Panc1 (cell line): ENCODE measurements at places on chromosomes 11 and 22.

- no peak for DNase-seq
Measured at GRCh38 chr11:47641600-47642098, 710 bp downstream of the MTCH2 start.

DNA sequence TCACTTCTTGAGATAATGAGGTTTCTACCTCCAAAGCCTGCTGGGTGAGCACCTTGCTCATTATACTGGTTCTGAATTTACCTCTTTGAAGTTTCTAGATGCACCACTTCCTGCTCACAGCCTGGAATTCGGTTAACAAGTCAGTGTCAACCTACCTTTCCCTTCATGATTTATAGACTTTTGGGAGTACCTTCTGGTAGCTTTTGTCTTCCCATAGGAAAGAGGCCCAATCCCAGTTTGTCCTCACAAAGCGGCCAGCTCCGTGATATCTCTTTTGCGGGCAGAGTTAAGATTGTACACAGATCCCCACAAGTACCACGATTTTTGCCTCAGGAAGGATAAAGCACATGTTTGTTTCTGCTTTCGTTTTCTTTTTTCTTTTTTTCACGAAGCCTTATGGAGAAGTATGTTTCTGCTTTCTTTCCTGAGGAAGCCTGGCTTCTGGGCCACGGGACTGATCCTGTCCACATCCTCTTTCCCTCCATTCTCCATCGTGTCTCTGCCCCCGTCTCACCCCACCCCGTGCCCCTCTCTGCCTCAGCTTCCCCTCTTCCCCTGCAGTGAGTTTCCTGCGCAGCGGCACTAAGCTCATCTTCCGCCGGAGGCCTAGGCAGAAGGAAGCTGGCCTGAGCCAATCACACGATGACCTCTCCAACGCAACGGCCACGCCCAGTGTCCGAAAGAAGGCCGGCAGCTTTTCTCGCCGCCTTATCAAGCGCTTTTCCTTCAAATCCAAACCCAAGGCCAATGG, 5.7 kb upstream of the HINFP start:
- no peak for DNase-seq

DNA sequence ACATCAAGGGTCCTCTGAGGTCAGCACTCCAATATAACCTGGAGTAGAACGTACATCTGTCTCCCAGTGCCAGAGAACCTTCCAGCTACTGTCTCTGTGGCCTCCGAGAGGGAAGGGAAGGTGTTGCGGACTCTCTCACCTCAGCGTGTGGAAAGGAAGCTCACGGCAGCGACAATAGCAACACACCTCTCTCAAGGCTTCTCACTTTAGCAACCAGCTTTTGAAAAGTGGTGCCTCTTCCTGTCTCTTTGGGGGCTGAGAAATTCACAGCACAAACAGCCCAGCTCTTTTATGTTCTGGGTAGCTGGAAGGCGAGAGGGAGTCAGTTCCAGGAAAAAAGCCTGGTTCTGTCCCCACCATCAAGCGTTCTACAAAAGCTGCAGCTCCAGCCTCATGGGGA, 156.9 kb upstream of the TBCEL start:
- no peak for DNase-seq

DNA sequence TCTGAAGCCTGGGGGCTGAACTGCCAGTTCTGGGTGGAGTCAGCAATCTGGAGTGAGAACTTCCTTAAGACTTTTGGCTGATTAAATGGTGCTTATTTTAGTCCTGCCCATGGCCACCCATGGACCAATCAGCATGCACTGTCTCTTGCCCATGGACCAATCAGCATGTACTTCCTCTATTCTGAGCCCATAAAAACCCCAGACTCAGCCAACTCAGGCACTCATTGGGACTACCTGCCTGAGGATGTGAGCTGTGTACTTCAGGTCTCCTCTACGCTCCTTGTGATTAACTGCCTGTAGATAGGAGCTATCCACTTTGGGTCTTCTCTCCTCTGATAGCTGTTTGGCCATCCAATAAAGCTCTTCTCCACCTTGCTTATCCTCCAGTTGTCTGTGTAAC, 342.3 kb upstream of the CCDC179 start:
- no peak for DNase-seq

GRCh38 chr11:83349296-83349695, 63.1 kb upstream of the CCDC90B start:
- no peak for DNase-seq

- DNase-seq = no peak
Measured at GRCh38 chr11:62241095-62241494, 944 bp upstream of the SCGB1D2 start.

GRCh38 chr22:36156515-36157419, 3.8 kb downstream of the APOL3 start:
- DNase-seq = peak; percentile 32

DNA sequence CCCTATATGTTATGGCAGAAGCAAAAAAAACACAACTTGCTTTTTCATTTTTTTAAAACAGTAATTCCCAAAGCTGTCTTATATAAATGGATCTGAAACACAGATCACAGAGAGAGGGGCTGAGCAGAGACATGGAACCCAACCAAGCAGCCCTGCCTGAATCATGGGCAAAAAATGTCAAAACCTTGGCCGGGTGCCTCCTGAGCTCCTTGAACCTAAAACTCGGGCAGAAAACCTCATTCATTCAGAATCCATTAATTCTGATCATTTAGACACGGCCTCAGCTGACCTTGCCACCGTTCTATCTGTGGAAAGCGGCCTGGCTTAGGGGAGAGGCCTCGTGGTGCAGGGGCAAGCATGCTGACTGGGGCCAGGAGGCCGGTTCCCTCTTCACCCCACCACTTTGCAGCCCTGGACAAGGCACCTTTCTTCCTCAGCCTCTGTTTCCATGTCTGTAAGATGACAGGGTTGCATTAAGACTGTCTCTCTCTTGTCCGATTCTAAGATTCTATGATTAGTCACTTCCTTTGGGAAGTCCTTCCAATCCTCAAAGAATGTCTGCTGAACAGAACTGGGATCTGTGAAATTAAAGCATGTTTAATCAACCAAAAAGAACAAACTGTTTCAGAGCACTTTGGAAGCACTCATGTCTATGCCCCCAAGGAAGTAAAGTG, 26.0 kb downstream of the TENM4 start:
- DNase-seq = no peak

DNA sequence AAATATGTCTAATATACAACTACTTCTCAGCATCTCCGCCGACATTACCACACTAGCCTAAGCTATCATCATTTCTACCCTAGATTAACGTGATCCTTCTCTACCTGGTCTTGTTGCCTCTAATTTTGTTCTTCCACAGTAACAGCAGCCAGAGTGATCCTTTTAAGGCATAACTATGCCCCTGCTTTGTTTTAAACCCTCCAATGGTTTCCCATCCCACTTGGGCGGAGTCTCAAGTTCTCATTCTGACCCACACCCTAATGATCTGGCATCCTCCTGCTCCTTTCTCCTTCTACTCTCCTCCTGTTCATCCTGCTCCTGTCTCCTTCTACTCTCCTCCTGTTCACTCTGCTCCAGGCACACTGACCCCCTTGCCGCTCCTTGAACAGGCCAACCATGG, 31.9 kb upstream of the POU2AF1 start:
- no peak for DNase-seq

DNA sequence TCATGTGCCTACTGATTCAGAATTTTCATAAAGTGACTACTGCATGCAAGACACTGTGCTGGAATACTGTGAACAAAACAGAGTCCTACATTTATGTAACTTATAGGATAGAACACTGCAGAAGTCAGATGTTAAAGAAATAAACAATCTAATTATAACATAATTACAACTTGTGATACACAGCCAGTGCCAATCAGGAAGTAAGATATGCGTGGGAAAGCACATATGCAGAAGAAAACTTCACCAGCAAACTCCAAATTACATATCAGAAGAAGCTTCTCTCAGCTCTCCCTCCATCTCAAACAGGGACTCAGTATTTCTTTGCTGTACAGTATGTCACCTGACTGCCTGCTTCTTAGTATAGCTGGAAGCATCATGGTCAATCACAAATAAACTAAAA, 37.4 kb downstream of the PAK1 start:
- no peak for DNase-seq

DNA sequence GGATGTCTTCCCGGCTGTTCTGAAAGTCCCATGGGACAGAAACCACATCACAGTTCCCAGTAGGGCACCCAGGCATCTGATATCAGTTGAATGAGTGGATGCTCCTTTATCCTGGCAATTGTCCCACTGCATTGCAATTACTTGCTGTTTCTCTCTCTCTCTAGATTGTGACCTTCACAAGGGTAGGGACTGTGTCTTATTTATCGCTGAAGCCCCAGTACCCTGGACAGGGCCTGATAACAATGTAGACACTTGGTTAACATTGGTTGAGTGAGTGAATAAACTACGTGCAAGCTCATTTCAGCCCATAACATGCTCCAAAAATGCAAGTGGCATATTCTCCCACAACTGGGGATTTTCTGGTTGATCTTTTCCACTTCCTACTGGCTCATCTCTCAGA, 193.7 kb upstream of the NARS2 start:
- no peak for DNase-seq

DNA sequence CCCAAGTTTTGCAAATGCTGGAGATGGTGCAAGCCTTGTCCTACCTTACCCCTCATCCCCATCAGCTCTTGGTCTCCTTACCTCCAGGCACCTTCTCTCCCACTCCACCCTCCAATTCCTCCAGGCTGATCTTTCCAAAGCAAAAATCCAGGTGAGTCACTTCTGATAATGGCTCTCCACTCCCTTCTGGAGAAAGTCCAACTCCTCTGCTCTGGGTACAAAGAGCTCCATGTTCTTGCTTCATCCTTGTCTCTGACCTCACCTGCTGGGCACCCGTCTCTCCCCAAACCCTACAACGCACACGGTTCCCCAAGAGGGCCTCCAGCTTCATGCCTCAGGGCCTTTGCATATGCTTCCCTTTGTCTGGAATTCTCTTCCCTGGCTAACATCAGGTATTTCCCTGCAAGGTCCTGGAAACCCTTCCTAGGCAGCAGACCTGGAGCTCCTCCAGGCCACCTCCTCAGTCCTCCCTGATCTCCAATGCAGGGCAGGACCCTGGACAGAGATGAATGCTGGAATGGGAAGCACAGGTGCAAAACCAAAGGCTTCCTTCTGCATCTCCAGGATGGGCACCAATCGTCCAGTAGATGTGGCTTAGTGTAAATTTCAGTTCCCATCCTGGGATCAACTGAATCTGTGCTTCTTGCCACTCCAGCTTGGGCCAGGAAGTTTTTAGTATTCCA, 22.7 kb downstream of the IFT27 start:
- no peak for DNase-seq

DNA sequence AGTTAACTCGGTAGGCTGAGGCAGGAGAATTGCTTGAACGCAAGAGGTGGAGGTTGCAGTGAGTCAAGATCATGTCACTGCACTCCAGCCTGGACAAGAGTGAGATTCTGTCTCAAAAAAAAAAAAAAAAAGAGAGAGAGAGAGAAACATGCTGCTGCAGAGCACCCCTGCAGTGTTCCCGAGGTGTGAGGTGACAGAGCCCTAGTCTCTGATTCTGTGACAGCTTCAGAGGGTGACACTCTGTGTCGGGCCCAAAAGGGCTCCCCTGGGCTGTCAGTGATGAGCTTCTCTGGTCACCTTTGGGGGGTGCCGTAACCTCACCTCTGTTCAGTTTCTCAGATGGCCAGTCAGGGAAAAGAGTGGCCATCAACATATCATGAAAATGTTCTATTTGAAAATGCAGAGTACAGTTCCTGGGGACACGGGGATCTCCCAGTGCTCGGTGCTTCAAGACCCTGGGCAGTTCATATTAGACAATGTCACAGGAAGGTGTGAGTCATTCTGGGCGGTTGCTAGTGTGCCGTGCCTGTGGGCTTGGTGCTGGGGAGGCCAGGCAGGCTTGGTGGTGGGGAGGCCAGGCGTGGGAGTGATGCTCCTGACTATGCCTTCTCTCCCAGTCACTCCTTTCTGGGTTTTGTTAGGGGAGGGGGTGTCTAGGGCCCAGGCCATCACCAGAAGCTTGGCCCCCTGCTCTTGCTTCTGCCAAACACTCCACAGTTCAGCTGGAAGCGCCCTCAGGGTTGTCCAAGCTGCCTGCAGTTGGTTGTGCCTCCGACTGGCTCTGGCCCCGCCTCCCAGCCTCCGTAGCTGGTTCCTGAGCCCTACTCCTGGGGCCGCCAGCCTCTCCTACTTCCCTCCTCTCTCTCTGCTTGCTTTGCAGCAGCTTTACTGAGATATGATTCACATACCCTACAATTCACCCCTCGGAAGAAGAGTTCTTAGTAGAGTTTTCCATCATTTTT, 52.5 kb upstream of the CLDN5 start:
- no peak for DNase-seq

- DNase-seq = no peak
Measured at GRCh38 chr11:122843281-122844141, 5.2 kb downstream of the CRTAM start.

DNA sequence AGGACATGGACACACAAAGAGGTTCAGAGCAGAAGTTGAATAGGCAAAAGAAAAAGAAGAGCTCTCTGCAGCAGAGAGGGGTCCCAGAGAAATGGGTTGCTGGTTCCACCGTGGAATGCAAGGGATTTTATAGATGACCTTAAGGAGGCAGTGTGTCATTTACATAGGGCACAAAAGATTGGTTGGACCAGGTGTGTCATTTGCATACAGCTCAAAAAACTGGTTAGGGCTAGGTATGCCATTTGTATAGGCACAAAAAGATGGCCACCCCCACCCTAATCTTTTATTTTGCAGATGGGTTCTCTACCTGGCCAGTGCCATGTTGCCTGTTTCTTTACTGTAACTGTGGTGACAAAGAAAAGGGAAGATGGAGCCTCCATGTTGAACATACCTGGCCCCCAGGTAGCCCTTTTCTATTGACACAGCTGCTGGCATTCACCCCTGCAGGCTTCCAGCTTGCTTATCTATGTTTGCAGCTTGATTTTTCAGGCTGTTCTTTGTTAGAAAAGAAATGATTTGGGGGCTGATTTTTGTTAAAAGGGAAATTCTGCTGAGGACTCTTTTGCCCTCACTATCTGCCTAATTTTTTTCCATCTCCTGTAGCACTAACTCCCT, 3.1 kb upstream of the CAVIN3 start:
- DNase-seq = no peak

DNA sequence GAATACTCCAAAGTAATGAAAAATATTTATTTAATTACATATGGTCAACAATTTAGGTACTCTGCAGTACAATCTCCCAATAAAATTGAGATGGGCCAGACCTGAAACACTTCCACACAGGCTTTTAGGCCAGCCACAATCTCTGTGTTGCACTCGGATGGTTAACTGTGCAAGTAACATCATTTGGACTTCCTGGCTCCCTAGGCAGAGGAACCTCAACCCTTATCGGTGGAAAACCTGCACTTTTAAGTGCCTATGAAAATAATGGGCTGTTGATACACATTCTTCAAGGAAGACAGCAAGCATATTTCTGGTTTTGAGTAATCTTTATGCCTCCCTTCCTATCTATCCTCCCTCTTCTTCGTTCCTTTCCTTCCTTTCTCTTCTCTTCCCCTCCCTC, 343.1 kb downstream of the SOX6 start:
- DNase-seq = no peak

DNA sequence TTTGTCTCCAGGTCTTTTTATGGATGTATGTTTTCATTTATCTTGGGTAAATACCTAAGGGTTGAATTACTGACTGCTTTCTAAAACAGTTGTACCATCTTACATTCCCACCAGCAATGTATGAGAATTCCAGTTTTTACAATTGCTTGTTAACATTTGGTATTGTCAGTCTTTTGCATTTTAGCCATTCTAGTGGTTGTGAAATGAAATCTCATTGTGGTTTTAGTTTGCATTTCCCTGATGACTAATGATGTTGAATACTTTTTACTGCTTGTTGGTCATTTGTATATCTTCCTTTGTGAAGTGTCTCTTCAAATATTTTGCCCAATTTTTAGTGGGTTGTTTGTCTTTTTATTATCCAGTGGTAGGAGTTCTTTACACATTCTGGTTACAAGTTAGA, 92.8 kb downstream of the ARFGAP2 start:
- DNase-seq = no peak

- DNase-seq = no peak
Measured at GRCh38 chr11:121351083-121351630, 58.6 kb downstream of the SC5D start.

- no peak for DNase-seq
Measured at GRCh38 chr11:959608-960007, 33.9 kb downstream of the AP2A2 start.
